ENCODE measurements at places on chromosomes 16 and 17. TPM values are rescaled to one million over a fixed set of nuclear protein-coding genes. Genes with fewer than 3 reads are reported as not detected.

METRN gene
- total RNA-seq = 91.6 TPM

TAOK2 gene
- total RNA-seq = 52.9 TPM

PHOSPHO1 gene
- not detected for total RNA-seq

TVP23A gene
- not detected for total RNA-seq

SLC35G6 gene
- not detected for total RNA-seq

KRT14 gene
- total RNA-seq = 0.29 TPM

HBM gene
- not detected for total RNA-seq

ABCA8 gene
- not detected for total RNA-seq

SDR42E2 gene
- total RNA-seq = not detected

CX3CL1 gene
- not detected for total RNA-seq

MT4 gene
- total RNA-seq = not detected

DOC2A gene
- total RNA-seq = 0.19 TPM

PRSS8 gene
- total RNA-seq = not detected

CDH15 gene
- not detected for total RNA-seq

OXLD1 gene
- 32.4 TPM for total RNA-seq

CEP112 gene
- 7.2 TPM for total RNA-seq

FBXO39 gene
- not detected for total RNA-seq

VASN gene
- total RNA-seq = 120 TPM

HAS3 gene
- 2.1 TPM for total RNA-seq

TAT gene
- not detected for total RNA-seq
